ENCODE measurements at places on chromosomes 6 and 20.

- no peak for DNase-seq
Measured at GRCh38 chr6:52046456-52046855, 41.0 kb downstream of the PKHD1 start.

DNA sequence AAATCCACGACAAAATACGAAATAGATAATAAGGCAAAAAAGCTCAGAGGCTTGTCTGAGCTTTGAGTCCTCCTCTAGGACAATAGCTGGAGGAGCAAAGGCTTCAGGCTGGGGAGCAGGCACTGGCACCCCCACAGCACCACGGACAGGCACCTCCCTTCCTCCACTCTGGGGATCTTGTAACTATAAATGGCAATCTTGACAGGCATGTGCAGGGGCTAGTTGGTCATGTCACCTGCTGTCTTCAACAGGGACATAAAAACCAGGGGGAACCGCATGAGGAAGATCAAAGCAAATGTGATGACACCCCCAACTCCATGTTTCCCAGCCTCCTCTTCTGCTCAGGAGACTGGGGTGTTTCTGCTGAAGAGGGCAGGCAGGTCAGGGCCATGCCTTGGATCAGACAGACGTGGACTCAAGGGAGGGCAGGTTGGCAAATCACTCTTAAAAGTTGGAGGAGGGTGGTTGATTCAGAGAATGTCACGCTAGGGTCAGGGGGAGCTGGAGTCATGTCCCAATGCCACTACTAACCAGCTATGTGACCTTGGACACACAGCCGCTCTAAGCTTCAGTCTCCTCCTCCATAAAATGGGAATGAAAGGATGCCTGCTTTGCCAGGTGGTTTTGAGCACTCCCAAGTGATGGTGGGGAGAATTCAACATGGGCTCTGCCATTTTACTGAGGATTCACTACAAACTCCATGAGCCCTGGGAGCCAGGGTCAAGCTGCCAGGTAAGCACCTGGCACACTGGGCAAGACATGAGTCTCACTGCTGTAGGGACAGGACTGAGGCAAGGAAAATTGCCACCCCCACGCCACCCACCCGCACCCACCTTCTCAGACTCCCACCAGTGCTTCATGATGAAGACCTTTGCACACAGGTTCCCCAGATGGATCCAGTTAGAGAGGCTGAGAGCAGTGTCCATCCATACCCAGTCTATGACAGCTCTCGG is 48.0 kb downstream of the NPEPL1 start:
- no peak for DNase-seq

GRCh38 chr6:42190554-42191183 is 4.1 kb downstream of the GUCA1B start:
- no peak for DNase-seq

DNA sequence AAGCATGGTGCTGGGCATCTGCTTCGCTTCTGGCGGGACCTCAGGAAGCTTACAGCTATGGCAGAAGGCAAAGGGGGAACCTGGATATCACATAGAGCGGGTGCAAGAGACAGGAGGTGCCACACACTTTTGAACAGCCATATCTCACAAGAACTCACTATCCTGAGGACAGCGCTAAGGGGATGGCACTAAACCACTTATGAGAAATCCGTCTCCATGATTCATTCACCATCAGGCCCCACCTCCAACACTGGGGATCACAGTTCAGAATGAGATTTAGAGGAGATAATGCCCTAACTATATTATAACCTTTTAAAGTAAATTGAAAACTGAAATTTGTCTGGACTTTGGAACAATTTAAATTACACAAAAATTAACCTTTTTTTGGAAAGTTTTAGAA is 37.8 kb upstream of the SUMO4 start:
- DNase-seq, result no peak

DNA sequence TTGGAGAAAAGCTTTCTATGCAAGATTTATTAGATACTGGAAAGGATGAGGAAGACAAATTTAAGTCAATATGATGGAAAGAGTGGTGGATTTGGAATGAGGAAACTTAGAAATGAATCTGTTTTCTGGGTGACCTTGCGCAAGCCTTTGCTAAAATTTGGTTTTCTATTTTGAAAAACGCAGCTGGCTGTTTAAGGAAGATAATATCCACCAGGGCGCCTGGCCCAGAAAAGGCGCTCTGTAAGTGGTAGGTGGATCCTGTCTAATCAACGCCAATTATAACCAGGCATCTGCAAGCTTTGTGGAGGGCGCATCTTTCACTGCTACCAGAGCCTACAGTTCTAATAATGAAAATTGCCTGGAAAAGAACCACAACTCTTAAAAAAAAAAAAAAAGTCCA is 398 bp upstream of the SPATS1 start:
- DNase-seq, result no peak

DNA sequence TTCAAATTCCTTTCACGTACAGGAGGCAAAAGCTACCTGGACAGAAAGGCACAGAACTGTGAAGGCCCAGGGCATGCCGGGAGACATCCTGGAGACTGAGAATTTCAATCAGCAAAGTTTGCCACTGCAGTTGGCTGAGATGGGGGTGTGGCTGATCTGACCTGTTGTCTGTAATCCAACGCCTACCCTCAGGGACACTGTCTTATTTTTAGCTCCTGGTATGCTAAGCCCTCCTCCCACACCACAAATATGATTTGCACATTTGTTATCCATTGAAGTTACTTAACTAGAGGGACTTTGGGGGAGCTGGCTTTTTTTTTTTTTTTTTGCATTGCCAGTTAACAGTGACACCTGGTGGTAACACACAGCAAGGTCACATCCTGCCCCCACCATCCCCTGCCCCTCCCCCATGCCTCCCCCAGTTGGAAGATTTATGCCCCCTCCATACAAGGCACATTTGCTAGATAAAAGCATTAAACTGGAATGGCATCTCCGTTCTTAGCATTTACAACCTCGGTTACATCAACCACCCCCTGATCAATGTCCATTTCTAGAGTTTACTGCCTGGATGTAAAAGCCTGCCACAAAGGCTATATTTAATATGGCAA is 40.4 kb downstream of the TTI1 start:
- no peak for DNase-seq

GRCh38 chr6:89644864-89645263 is 6.3 kb upstream of the LYRM2 start:
- DNase-seq, result no peak

GRCh38 chr6:3419624-3420272 is 37.1 kb downstream of the SLC22A23 start:
- DNase-seq, result no peak

DNA sequence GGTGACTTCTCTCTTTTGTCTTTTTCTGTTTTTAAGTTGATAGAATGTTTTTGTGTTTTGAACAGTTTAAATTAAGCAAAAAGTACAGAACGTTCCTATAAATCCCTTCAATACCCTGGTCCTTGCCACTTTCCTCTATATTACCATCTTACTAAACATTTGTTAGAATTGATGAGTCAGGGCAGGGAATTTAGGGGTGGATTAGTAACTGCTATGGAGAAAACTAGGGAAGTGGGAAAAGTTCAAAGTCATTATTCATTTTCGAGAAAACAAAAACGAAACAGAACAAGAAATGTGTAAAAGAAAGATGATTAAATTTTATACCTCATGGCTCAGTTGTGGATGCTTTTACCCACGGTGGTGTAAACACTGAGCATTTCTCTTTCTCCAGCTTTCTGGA is 240.4 kb upstream of the SULF2 start:
- no peak for DNase-seq

- DNase-seq, result no peak
Measured at GRCh38 chr6:90940812-90941481, 354.1 kb upstream of the MAP3K7 start.

DNA sequence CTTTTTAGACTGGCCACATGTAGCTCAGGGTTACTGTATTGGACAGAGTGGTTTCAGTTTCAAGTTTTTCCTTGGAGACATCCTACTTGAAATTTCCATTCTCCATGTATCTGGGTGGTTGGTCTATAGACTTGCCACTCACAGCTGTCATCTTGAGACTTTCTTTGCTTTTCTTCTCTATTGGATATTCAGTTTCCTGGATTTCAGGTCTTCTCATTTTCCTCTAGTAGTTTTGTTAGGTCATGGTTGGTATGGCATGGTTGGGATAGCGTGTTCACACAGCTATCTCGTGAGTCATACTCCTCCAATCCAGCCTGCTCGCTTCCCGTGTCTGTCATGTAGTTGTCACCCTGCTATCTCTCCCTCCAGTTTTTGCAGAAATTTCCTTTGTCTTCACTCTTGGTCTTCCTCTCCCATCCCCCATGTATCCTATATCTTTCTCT is 48.3 kb downstream of the PTPN1 start:
- no peak for DNase-seq

DNA sequence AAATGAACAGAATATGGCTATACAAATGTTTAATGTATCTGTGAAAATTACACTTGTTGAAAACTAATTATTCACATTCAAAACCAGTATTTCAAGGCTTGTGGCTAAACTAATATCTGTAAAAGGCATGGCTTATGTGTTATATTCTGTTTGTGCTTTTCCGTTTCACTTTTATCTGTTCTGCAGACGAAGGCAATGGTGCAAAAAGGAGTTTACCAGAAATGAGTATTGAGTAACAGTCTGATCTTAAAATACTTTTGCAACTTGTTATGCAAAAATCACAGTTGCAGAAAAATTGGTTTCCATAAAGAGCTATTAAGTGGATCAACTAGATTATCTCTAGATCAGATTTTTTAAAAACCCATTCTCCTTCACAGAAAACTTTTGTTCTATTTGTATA is 9.4 kb upstream of the STX11 start:
- no peak for DNase-seq

GRCh38 chr20:1164871-1165270 is 19.9 kb downstream of the TMEM74B start:
- DNase-seq, result no peak
